ENCODE measurements at places on chromosomes 6 and 20. TPM values are rescaled to one million over a fixed set of nuclear protein-coding genes. Genes with fewer than 3 reads are reported as not detected.

DNA sequence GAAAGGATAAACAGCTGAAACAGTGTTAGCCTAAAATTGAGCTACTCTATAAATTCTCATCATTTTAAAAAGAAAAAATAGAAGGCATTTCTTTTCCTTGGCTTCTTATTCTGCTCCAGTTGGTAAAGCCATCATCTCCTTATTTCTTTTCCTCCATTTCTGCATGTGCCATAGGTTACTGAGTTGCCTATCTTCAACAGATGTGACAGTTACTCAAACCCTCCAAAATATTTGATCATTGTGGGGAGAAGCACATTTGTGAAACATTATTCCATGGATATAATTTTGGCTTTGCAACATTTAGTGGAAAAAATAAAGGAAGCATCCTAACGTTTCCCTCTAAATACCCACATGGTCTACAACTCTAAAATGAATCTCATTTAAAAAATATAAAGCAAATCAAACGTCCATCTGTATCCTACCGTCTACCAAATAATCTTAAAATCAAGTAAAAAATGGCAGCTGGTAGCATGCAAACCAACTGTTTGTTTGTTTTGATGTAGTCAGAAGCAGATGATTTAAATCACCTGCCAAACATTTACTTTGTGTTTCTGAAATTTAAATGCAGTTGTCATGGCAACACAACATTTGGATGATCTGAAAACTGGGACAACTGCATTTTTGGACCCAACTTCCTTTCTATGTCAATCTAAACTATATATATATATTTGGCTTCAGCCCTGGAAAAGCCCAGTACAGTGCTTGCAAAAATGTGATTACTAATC, 16.8 kb upstream of the SNX9 start:
- no peak for DNase-seq

GRCh38 chr6:75551367-75551952, 50.2 kb upstream of the SENP6 start:
- DNase-seq = no peak

- DNase-seq = no peak
Measured at GRCh38 chr6:137927777-137928218, 60.7 kb downstream of the TNFAIP3 start.

Gene TMEM63B
- total RNA-seq = 38.4 TPM

GRCh38 chr20:32396646-32397160, 38.6 kb downstream of the ASXL1 start:
- DNase-seq = no peak

Gene PLCB1
- total RNA-seq = 6.3 TPM

GRCh38 chr6:97077380-97077779, 152.9 kb downstream of the KLHL32 start:
- no peak for DNase-seq
